Erythroblast (primary cell): ENCODE measurements at places on chromosomes 7 and 10.

GRCh38 chr7:127504715-127505114 is 80.7 kb downstream of the GCC1 start:
- DNase-seq: peak; percentile 59

- no peak for DNase-seq
These were observed 338.9 kb downstream of the GALNT17 start for GRCh38 chr7:71470830-71471229.

- DNase-seq: no peak
These were observed 108.9 kb downstream of the BICC1 start for GRCh38 chr10:58621379-58622077.

- no peak for DNase-seq
These were observed 275.9 kb downstream of the MAD1L1 start for GRCh38 chr7:1956611-1957470.

DNA sequence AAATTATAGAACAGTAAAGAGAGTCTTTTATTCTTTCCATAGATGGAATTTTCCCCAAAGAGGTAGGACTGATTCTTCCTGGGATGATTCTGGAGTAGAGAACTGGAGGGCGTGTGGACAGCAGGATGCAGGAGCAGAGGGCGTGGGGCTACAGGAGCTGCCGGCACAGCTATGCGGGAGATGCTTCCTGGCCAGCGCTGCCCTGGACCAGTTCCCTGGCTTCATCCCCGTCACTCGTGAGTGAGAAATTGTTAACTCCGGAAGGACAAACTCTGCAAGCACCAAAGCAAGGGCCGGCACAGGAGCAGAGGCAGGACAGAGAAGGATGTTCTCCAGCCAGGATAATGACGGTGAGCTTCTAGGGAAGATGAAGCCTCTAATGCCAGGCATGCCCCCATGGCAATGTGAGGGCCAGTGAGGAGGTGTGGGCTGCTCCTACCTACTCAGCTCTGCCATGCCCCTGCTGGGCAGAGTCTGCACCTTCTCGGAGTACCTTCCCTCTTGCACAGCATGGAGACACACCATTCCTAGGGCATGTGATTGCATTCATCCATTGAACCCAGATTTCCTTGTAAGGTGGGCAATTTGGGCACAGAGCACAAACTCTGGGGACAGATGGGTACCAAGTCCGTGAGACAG is 760.9 kb upstream of the IGFBP3 start:
- DNase-seq: no peak

DNA sequence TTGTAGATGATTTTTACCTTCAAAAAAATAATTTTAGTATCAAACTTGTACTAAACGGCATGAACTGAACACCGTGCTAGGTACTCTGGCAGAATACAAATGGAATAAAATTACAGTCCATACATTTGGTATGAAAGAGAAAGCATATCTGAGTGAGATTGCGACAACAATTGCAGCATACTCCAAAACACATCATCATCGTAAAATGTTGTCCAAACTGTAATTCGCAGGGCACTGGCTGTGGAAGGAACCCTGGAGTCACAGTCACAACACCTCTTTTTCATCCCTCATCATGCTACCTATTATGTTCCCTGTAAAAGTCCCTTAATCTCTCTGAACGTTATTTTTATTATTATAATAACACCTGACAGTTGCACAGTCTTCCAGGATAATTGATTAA is 13.5 kb downstream of the CREM start:
- peak; percentile 12 for DNase-seq

DNA sequence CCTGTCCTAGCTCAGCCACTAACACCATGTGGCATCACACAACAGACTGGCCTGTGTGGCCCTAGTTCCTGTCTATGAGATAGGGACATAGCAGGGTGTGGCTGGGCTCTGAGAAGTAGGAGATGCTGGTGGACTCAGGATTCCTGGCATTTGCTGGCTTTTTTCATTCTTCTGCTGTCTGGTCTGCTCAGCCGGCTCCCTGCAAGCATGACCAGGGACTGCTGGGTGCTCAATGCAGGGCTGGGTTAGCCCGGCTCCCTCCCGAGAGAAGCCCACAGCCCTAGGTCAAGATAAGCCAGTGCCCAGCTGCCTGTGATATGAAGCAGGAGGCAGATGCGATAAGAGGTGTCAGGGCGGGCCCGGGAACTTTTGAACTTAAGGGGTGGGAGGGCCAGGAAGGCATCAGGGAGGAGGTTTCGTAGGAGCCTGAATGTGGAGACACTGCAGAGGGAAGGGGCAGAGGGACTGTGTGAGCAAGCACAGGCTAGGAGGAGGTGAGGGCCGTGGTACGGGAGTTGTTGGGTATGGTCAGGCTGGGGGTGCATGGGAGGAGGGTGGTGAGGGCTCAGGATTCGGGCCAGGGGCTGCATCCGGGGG is 3.5 kb downstream of the AQP1 start:
- DNase-seq: peak; percentile 96

DNA sequence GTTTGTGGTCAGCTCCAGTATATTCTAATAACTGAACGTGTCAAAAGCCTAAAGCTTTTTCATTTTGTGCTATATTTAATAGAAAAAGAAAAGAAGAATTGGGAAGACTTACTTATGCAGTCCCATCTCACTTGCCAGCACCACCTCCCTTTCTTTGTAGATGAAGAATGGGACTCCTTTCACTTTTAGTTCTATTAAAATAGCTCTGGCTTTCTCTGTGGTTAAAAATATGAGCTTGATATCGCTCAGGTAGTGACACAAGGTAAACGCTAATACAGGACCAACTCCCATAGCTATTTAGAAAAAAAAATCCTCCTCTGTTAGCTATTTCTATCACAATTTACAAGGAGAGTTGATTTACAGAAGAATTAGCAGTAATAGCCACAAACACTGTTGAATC is 176.8 kb downstream of the PDE1C start:
- DNase-seq: no peak

DNA sequence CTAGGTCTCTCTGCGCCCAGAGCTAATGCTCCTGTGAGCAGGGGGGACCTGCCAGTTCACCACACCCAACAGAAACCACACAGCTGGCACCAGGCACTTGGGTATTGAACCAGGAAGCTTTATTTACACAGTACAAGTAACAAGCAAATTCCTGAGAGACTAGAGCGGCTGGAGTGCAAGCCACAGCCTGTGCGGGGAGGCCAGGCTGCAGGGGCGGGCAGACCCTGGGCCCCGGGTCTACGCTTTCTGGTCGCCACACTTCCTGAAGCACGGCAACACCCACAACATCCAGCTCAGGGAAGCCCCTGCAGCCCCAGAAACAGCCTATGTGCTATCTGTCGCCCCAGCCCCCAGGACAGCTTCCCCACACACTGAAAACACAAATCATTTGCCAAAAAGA is 125.0 kb downstream of the FAM53B start:
- no peak for DNase-seq

GRCh38 chr7:94401428-94401814 is 6.7 kb downstream of the COL1A2 start:
- no peak for DNase-seq
